ENCODE measurements at places on chromosomes 6 and 20.

DNA sequence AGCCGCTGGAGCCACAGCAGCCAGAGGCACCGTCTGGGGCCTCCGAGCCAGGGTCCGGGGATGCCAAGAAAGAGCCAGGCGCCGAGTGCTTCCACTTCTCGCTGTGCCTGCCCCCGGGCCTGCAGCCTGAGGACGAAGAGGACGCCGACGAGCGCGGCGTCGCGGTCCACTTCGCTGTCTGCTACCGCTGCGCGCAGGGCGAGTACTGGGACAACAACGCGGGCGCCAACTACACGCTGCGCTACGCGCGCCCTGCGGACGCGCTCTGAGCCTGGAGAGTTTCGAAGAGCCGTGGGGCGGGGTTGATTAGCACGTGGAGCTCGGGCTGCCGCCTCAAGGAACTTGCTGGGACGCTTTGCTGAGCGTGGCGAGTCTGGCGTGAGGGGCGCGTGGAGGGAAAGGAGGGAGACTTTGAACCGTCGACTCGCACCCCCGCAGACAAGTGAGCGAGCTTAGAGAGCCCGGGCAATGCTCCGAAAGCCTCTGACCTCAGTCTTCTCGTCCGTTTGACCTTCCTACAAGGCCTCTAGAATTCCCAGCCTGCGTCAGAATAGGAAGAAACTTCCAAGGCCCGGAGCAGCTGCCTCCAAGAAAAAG is 1.3 kb downstream of the PPP1R3G start:
- no peak for DNase-seq

GRCh38 chr6:109062767-109063352 is 31.8 kb downstream of the SESN1 start:
- DNase-seq: no peak

- no peak for DNase-seq
Measured at GRCh38 chr6:158539413-158539812, 20.5 kb upstream of the TMEM181 start.

DNA sequence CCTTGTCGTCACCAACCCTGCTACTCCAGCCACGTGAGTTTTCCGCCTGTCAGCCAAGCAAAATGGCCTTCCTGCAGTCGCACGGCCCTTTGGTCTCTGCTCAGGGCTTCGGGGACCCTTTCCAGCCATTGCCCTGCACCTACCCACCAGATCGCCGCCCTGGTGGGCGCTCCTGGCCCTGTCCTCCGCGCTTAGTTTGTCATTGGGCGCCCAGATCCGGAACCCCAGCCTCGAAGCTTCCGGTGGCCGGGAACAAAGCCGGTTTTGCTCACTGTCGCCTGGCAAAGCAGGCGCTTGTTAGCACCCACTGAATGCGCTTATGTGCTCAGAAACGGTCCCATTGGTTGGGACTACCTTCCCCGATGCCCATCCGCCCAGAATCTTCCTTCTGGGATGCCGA is 536 bp downstream of the ZFP57 start:
- DNase-seq: no peak

DNA sequence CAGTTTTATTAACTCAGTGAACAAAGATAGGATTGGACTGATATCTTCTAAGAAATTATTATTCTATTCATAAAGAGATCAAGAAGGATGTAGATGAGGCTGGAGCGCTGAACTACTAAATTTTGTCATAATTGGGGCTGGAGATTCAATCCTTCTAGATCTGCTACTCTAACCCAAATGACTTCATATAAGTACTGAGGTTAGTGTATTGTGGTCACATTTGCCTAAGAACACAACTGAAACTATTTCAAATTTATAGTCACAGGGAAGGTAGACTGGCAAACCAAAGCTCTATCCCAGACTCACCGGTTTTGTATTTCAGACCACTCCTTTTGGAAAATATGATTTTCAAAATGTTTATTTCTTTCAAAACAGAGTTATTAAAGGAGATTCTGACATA is 96.7 kb downstream of the BMP5 start:
- DNase-seq: no peak

DNA sequence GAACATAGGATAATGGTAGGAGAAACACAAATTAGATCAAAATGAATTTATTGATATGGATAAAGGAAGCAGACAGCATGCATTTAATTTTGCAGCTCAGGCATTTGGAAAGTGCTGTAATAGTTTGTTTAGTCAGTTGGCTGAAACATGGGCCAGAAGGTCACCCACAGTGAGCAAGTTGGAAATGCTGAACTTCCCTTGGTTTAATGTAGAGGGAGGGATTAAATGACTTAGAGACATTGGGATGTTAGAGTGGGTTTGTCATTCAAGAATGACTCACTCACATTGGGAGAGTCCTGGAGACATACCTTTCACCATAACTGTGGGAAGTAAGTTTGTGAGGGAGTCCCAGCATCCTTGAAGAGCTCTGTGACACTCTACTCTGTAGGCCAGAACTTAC is 231.5 kb upstream of the PLCB4 start:
- DNase-seq: no peak

GRCh38 chr6:108469316-108469715 is 91.4 kb upstream of the FOXO3 start:
- DNase-seq: no peak

DNA sequence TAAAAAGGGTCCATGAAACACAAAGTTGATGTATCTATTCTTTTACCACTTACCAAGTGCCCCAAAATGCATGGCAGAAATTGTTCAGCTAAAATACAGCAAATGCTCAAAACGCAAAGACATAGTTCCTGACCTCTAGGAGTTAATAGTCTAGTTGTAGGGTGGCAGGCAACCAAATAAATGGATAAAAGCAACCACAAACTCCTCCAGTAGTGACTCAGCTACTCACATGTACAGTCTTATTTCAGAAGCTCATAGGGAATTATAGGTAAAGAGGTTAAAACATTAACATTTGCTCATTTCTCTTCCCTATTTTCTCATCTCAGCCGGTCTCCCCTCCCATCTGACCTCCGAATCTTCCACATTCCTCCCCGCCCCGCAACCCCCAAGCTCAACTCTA is 143.9 kb upstream of the INSM1 start:
- no peak for DNase-seq

DNA sequence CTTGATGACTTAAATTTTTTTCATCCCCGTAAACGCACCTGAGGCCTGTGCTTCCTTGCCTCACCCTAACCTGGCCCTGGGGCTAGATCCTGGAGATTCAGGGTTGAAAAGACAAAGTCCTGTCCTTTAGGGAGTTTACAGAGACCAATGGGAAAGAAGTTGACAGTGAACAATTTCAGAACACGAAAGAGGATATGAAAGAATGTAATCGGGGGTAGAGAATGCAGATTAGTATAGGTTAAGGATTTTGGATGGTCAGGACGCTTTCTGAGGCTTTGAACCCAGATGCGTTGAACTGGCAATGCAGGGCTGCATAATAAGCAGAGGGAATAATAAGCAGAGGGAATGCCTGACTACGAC is 1.7 kb upstream of the FBXO5 start:
- no peak for DNase-seq

GRCh38 chr6:35948725-35949124 is 27.8 kb upstream of the SRPK1 start:
- DNase-seq: no peak

DNA sequence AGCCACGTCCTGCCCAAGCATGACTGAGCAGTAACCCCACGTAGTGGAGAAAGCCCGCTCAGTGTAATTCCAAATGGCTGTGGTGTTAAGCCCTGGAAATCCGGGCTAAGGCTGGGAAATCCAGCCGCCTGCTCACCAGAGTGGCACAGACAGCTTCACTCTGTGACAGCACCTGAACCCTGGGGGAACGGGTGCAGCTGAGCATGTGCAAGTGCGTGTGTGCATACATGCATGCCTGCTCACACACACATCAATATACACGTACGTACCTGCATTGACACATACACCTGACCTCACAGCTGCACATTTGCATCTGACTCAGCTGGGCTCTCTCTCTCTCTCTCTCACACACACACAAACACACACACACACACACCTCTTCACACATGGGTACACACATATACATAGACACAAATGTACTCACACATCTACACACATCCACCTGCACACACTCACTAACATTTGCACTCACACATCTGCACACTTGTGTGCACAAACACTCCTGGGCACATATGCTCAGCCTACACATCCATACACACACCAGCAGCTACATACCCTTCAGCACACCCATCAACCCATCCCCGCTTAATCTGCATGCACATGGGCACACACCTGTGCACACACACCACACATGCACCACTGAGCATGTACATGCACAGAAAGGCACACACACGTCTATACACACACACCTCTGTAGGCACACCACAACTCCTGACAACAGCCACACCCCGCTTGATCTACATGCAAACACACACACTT is 114.1 kb downstream of the GRM4 start:
- DNase-seq: no peak

DNA sequence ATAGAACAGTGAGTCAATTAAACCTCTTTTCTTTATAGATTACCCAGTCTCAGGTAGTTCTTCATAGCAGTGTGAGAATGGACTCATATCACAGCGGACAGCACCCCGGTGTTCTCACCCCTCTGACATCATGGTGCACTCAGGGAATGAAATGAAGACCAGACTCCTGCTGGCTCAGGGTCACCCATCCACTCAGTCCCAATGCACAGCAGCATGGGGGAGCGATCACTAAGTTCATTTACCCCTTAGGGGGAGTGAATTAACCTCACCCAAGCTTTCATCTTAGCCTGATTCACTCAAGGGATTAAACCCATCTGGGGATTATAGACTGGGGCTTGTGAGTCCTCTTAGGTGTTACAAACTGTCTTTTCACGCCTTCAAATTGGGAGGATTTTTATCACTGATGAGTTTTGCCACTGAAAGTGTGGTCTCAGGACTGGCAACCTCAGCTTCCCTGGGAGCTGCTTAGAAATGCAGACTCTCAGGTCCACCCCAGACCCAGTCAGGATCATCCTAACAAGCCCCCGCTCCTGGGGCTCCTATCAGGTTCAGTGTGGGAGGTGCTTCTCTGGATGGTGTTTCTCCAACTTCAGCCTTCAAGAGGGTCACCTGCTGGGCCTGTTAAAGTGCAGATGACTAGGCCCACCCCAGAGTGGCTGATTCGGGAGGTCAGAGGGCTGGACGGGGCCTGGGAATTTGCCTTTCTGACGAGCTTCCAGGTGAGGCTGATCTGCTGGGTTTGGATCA is 44.3 kb upstream of the FRMD1 start:
- DNase-seq: no peak

GRCh38 chr6:49453221-49453620 is 9.8 kb downstream of the MMUT start:
- no peak for DNase-seq

GRCh38 chr6:153673225-153673624 is 365.8 kb upstream of the OPRM1 start:
- DNase-seq: no peak

GRCh38 chr6:4603856-4604369 is 172.3 kb upstream of the CDYL start:
- DNase-seq: no peak

DNA sequence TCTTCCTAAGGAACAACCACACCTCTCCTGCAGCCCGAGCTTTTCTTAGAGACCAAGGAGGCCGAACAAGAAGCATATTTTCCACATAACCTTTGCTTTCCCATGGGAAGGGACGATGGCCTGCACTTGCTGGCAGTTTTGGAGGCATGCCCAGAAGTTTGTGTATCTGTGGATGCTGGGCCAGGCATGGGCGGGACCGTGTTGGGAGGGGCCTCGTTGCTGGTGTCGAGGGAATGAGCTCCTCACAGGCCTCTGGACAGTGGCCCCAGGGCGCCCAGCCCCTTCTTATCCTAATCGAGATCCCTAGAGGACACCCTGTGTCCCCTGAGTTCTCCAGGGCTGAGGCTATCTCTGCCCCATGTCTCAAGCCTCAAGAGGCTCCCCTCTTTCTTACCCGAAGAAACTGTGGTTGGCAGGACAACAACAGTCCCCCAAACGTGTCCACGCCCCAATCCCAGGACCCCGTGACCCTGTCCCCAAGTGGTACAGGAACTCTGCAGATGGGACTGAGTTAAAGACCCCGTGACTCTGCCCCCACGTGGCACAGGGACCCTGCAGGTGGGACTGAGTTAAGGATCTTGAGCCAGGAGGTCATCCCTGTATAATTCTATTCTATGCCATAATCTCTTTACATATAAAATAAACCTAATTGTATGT is 99.5 kb upstream of the BHLHE23 start:
- DNase-seq: no peak

DNA sequence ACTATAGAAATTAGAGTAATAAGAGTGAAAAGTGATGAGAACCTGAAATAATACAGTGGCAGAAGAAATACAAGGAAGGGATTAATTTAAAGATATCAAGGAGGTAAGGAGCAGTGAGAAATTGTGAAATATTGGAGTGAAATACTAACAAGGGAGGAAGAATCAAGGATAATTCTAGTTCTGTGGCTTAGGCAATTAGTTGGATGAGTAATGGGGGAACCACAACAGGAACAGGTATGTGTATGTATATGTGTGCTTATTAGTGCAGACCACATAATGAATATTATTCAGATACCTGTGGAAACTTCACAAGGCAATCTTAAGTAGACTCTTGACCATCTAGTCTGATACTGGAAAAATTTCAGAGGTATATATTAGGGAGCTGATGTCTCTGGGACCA is 143.3 kb downstream of the TINAG start:
- no peak for DNase-seq

DNA sequence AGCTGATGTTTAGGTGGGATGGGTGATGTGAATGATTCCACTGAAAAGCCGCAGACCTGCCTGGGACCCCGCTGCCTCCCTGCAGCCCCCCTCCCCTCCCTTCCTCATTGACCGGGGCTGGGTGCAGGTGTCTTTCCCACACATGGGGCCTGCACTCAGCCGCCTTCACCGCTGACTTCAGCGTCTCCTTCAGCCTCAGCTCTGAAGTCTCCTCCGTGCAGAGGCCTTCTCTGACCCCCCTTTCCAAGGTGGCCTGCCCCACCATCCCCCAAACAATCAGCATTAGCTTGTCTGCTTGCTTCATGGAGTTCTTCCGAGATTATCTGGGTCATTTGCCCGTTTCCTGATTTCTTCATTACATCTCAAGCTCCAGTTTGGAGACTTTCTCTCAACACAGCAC is 140.7 kb downstream of the SMOC2 start:
- no peak for DNase-seq

- DNase-seq: no peak
Measured at GRCh38 chr20:42461291-42461690, 728.4 kb downstream of the PTPRT start.

GRCh38 chr6:145155873-145156782 is 579.2 kb downstream of the EPM2A start:
- no peak for DNase-seq

Data from AG09319 (cell line).